ENCODE measurements at places on chromosomes 1 and 21. TPM values are rescaled to one million over a fixed set of nuclear protein-coding genes. Genes with fewer than 3 reads are reported as not detected.

HSPB7 gene
- total RNA-seq = 0.17 TPM

PRKAA2 gene
- 0.05 TPM for total RNA-seq

GPR3 gene
- 0.50 TPM for total RNA-seq

AMY1C gene
- total RNA-seq = not detected

SLC25A33 gene
- total RNA-seq = 4.0 TPM

NECTIN4 gene
- 13.2 TPM for total RNA-seq

CRYBG2 gene
- 2.2 TPM for total RNA-seq

UCK2 gene
- total RNA-seq = 111 TPM

DMBX1 gene
- not detected for total RNA-seq

BCL2L15 gene
- total RNA-seq = not detected
